ENCODE measurements at places on chromosomes 4 and X.

GRCh38 chr4:113292371-113293042, 243.1 kb downstream of the ANK2 start:
- H3K27me3 ChIP-seq = no peaks in the 10 kb centered on the region
- H3K4me3 ChIP-seq = no peak overlapping the region
- DNase-seq = peak; percentile 63
- H3K27ac ChIP-seq = no peak overlapping the region
- peaks cover 5% of the 10 kb centered on the region for H3K4me1 ChIP-seq

- H3K4me3 ChIP-seq = no peak overlapping the region
- H3K36me3 ChIP-seq = no peaks in the 10 kb centered on the region
- peak overlapping the region; percentile 21 for H3K27ac ChIP-seq
- no peaks in the 10 kb centered on the region for H3K4me1 ChIP-seq
These were observed 349.8 kb downstream of the OPHN1 start for GRCh38 chrX:68083510-68083909.

DNA sequence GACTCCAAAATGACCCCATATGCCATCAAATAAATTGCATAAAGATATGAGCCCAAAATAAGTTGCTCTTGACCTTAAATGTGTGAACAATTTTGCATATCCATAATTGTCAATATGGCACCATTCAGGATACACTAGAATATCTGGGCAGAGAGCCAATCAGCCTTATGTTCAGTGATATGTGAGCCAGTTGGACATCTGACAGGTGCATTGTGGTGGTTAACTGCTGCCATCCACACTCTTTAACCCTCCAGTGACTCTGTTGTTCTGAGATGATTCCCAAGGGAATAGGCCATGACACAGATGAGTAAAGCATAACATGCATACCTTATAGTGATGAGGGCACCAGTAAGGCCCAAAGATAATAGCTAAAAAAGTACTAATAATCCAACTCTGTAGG, 500.1 kb downstream of the PCDH18 start:
- no peaks in the 10 kb centered on the region for H3K36me3 ChIP-seq
- no peaks in the 10 kb centered on the region for H3K27me3 ChIP-seq
- no peaks in the 10 kb centered on the region for H3K4me1 ChIP-seq

DNA sequence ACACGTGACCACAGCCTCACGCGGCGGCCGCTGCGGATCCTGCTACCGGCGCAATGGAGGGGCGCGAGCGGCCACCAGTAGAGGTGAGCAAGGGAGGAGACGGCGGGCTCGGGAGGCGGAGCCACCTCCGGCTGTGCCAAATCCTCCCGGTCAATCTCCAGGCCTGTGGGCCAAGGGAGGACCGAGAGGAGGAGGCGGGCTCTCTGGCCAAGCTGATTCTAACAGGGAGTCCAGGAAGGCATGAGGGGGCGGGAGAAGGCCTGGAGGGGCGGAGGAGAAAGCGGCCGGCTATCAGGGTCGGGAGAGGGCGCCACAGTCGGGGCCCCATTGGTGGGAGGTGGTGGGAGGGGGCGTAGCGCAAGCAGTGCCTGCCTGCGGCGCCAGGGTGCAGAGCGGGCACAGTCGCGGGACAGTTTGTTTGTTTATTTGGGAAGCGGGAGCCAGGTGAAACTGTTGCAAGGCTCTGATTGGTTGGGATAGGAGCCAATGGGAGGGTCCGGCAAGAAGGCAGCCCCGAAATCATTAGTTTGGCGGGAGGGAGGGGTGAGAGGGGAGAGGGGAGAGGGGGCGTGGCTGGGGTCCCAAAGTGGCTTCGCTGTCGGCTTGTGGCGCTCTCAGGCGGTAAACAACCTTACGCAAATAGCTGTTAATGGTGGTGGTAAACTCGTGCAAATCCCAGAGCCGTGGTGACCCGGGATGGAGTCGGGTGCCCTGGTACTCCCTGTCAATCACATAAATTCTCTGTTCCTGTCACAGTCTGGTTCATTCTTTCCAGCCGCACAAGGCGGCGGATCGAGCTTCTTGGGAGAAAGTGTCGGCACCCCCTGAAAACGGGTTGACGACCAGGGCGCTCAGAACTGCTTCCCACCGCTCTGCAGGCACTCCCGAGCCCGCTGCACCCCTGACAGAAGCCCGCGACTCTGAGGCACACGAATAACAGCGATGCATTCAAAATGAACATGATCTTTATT, at the start of gene IRS4:
Gene IRS4, minus strand, starts transcription at position 55 of the 971 bp plus-strand sequence.
- peak; percentile 11 for DNase-seq
- H3K27ac ChIP-seq = no peak within 1 kb of the TSS
- no peaks in the 10 kb centered on the region for H3K36me3 ChIP-seq

- H3K36me3 ChIP-seq = no peaks in the 10 kb centered on the region
- no peak for DNase-seq
- H3K27me3 ChIP-seq = no peaks in the 10 kb centered on the region
- H3K4me3 ChIP-seq = no peak overlapping the region
- H3K27ac ChIP-seq = no peak overlapping the region
- no peaks in the 10 kb centered on the region for H3K4me1 ChIP-seq
These were observed 16.4 kb upstream of the SLC4A4 start for GRCh38 chr4:71322425-71322824.

DNA sequence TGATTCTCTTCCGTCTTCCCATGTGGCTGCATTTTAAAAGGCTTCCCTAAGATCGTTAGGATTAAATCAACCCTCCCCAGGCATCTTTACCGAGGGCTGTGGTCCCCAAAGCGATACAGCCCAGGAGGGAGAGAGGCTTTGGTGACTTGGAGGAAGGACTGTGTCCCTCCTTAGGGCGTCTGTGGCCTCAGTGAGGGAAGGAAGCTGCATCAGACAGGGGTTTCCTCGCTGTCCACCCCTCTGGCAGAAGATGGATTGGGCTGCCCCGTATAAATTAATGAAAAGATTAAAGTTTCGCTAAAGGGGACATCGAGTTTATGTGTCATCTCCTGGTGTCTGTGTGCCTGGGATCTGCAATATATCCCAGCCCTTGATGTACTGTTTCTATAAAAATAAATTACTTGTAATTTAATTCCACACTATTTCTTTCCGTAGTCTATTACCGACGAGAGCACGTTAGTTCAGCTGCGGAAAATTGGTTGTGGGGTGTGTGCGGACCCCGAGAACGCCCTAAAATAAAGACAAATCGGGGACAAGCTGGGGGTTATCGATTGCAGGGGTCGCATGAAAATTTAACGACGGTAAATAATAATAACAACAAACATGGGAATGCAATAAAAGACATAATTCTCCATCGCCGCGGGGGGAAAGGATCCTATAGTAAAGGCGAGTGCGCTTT, 6.5 kb downstream of the SHOX start:
- H3K27ac ChIP-seq = no peak overlapping the region
- no peak for DNase-seq
- H3K27me3 ChIP-seq = peaks cover 87% of the 10 kb centered on the region
- H3K36me3 ChIP-seq = no peaks in the 10 kb centered on the region

- no peak overlapping the region for H3K4me3 ChIP-seq
- H3K36me3 ChIP-seq = no peaks in the 10 kb centered on the region
These were observed 234.7 kb downstream of the DKK2 start for GRCh38 chr4:106801386-106801785.

All from mesenchymal stem cell (in vitro differentiated cells and primary cell).